Stimulated activated CD8-positive, alpha-beta memory T cell treated with anti-CD3 and anti-CD28 coated beads, Interleukin-4, amount 100 ng/mL, for 1 hour (primary cell): ENCODE measurements at places on chromosomes 6 and 20.

GRCh38 chr20:52941808-52942207 is 30.4 kb upstream of the TSHZ2 start:
- no peak for DNase-seq

DNA sequence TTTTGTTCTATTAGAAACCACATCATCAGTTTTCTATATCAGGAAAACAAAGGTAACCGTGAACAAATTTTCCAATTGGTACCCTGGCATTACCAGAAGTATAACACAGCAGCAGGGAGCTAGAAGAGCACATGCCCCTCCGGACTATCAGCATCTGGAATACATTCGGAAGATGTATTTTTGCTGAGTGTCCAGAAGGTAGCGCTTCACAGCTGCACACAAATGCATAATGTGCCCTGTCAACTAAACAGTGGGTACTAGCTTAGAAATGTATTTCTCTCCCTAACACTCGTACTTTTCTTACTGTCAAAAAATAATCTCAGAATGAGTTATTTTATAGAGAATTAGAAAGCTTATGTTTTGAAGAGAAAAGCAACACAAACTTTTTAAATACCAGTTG is 77.6 kb downstream of the HUS1B start:
- no peak for DNase-seq

DNA sequence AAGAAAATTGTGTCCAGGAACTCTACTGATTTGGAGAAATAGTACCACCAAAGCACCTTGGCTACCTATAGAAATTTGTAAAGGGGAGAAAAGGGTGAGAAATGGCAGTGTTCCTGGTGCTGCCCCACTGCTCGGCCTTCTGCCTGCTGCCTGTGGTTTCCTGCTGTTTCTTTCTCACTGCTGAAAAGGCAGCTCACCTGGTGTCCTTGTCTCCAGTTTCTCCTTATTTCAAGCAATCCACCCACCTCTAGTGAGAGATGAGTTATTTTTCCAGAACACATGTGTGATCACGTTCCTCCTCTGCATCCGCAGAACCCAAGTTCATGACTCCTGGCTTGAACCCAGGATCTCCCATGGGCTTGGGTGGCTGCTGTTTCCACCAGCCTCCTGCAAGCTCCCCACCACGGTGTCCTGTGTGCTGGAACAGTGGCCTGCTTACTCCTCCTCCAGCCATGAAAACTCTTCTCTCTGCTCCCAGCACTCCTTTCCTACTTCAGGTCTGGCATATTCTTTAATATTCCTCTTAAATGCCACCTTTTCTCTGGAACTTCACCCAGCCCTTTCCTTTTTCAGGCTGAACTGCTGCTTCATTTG is 48.9 kb downstream of the ELOVL2 start:
- no peak for DNase-seq

DNA sequence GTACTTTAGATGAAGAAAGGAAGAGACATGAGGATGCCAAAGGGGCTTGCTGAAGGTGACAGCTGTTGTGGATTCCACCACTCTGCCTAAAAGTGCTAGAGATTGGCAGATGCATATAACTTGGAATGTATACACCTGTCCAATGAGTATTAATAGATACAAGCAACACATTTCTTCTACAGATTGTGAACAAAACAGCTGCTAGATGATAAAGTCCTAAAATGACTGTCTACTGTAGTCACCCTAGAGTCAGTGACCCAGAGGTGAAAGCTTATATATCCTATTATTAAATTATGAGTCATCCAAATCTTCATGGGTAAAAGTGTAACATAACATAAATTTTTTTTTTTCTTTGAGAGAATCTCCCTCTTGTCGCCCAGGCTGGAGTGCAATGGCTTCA is 5.2 kb downstream of the RNF217 start:
- no peak for DNase-seq

GRCh38 chr6:3195695-3196497 is 31.6 kb downstream of the TUBB2B start:
- no peak for DNase-seq

DNA sequence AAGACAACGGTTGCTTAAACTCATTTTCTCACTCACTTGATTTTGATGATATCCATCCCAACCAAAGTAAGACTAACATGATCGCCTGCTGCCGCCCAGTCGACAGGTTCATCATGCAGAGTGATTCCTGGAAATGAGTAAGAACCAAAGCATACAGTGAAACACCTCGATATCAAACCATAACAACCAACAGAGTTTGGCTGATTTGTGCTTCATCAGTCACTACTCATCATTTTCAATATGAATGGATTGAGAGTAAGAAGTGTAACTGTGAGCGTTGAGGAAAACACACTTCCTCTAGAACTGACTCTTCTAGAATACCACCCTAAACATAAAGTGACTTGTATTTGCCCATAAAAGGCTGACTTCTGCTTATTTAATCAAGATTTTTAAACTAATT is 29.2 kb upstream of the ALDH8A1 start:
- no peak for DNase-seq
